ENCODE measurements at places on chromosomes 12 and 14.

- peak; percentile 97 for DNase-seq
Observed at GRCh38 chr12:66066137-66066928, 64.2 kb downstream of the LLPH start.

- DNase-seq, result peak; percentile 58
Observed at GRCh38 chr12:64633940-64634337, 23.6 kb downstream of the RASSF3 start.

- DNase-seq, result no peak
Observed at GRCh38 chr14:102969060-102969791, 46.8 kb downstream of the AMN start.

DNA sequence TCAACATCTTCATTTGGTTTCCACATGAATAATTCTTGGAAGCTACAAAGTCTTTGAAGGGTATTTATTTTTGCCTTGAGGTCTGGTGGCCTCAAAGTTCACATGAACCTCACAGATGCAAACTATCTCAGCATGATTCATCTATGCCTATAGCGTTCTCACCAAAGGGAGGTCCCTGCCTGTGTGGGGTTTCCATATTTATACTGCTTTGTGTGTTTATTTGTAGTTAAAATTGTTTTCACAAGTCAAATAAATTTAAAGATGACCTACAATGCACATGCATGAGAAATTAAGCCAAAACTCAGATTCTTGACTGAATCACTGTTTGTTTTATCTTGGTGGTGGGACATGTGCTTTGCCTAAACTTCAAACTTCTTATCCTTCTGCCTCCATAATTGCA is 176.7 kb downstream of the PPM1H start:
- no peak for DNase-seq

- DNase-seq, result peak; percentile 60
Observed at GRCh38 chr12:47636908-47637780, 68.7 kb downstream of the RPAP3 start.

- no peak for DNase-seq
Observed at GRCh38 chr14:76918256-76918781, 92.1 kb downstream of the LRRC74A start.

GRCh38 chr14:74955229-74956026 is at the start of gene PGF:
TSS of gene PGF (minus strand) at chr14:74955597. CDS start at chr14:74955242, 355 bp downstream.
- DNase-seq, result peak; percentile 24

GRCh38 chr12:106301611-106302321 is 767 bp upstream of the TCP11L2 start:
- DNase-seq, result peak; percentile 78

- no peak for DNase-seq
Observed at GRCh38 chr12:83801972-83802371, 1110.6 kb downstream of the SLC6A15 start.

DNA sequence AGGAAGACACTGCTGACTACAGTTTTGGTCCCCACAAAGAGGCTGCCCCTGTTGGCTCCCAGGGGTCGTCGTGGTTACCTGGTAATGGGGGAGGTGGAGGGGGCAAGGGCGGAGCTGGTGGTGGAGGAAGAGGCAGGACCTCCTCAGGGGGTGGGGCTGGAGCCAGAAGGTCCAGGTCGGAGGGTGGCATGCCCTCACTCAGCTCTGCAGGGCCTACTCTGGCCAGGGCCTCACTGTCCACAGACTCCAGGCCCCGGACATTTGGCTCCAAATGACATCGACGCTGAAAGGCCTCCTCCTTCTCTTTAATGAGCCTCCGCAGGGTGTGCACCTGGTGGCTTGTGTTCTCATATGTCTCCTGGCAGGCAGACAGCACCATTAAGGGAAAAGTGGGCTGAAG is 28.5 kb downstream of the PRPF40B start:
- DNase-seq, result no peak

DNA sequence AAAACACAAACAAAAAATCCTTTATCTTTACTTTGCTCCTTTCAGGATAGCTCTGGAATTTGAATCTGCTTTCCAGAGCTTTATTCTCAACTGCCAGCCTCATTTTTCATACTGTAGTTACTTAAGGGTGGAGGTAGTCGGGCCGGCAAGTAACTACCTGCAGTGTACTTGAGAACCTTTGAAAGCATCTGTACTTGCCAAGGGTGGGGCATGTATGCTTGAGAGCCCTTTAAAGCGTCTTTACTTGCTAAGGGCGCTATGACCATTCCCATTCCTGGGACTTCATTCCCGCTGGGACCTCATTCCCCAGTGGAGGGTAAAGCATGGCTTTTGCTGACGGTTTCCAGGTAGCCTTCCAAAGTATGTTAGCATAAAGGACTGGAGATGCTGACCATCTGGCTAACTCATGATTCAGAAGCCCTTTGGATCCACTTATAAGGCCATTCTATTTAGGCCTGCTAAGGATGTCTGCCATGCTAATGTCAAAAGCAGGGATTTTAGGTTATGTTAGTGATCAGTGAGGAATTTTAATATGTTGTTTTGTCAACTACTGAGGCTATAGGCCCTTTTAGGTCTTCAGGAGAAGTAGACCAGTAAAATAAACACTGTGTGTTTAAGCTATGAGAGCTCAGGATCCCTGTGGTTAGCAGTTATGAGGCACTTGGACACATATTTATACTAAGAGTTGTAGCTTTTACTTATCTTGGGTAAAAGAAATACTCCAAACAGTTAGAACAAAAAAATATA is 74.9 kb downstream of the CRADD start:
- peak; percentile 49 for DNase-seq

- DNase-seq, result no peak
Observed at GRCh38 chr12:123041042-123041531, 60.6 kb downstream of the ARL6IP4 start.

GRCh38 chr14:50362764-50363713 is 33.6 kb downstream of the CDKL1 start:
- DNase-seq, result no peak

GRCh38 chr14:65772921-65773574 is 360.5 kb downstream of the FUT8 start:
- DNase-seq, result no peak

- no peak for DNase-seq
Observed at GRCh38 chr12:117890137-117890536, 78.7 kb downstream of the KSR2 start.

GRCh38 chr12:93184672-93185368 is 192.9 kb upstream of the NUDT4 start:
- no peak for DNase-seq

GRCh38 chr14:105255021-105255507 is 6.7 kb downstream of the BTBD6 start:
- no peak for DNase-seq

DNA sequence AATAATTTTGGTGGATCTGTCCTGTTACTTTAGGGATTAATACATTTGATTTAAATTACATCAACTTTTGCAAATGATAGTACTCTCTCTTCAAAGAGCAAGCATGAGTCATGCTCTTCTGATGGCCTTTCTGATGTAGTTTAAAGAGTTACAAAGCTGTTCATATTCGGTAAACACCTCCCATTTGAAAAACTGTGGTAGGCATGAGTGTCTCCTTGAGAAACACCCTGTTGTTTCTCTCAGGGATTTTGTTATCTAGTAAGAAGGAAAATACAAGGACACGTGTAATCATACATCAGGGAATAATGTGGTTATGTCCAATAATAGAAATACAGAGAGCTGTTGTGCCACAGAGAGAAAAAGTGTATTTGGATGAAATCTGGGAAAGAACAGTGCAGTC is 53.3 kb upstream of the E2F7 start:
- DNase-seq, result no peak

DNA sequence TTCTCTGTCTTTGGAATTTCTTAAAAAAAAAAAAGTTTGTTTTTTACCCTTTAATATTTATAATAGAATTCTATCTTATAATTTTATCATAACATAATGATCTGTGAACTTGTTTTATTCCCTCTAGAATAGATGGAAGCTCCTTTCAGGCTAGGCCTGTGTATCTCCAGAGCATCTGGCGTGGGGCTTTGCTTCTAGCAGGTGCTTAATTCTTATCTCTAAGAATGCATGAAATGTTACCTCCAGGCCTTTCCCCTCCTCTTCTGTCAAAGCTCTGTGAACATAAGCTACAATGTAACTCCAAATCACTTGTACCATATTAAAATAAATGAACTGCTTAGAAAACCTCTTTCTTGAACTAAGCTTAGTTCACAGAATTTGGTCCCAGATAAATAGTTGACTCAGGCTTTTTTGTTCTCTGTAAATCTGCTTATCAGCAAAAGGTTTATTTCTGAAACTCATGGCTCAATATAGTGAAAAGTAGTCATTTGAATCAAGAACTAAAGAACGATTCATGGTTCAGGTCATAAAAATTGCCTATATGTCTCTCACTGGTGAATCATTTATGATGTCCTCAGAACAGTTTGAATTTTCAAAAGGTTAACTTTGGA is 407.1 kb downstream of the TRHDE start:
- no peak for DNase-seq

- no peak for DNase-seq
Observed at GRCh38 chr12:87270919-87271318, 758.3 kb downstream of the C12orf50 start.

- no peak for DNase-seq
Observed at GRCh38 chr14:58278177-58278576, 20.2 kb upstream of the ARID4A start.

DNA sequence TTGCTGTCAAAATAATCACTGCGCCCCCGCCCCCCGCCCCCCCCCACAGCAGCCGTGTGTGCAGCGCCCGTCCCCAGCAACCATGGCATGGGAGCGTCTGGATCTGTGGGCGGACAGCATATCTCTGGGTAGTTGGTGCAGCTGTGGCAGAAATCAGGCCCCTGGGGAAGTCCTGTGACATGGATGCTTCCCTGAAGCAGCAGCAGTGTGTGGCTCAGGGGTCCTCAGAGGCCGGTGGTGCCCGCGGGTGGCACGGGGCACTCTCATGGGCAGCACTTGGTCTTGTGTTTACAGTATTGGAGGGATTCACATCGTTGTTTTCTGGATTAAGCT is 19.2 kb downstream of the XRCC3 start:
- no peak for DNase-seq

GRCh38 chr12:110330544-110330943 is 49.5 kb downstream of the ATP2A2 start:
- DNase-seq, result no peak

DNA sequence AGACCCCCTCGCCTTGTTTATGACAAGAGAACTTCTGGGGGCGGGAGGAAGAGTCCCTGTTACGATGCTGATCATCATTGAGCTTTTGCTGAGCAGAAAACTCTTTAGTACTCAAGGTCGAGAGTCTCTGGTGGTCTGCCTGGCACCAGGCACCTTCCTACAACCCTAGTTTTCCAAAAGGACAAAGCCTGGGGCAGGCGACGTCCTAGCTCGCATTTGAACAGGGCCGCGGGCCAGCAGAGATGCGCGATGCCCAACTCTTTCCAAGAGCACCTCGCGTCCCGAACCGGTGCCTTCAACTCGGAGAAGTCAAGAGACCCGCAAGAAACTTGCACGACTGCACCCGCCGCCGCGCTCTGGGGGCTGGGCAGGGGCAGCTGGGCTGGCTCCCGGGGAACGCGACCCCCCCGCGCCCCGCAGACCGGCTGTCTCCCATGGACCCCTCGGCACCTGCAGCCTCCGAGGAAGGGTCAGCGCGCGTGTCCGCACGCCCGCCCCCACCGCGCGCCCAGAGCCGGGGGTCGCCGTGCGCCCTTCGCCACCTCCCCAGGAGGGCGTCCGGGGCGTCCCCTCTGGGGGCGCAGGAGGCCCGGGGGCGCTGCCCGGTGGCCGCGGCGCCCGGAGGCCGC is 377 bp upstream of the BCL7A start:
- no peak for DNase-seq

DNA sequence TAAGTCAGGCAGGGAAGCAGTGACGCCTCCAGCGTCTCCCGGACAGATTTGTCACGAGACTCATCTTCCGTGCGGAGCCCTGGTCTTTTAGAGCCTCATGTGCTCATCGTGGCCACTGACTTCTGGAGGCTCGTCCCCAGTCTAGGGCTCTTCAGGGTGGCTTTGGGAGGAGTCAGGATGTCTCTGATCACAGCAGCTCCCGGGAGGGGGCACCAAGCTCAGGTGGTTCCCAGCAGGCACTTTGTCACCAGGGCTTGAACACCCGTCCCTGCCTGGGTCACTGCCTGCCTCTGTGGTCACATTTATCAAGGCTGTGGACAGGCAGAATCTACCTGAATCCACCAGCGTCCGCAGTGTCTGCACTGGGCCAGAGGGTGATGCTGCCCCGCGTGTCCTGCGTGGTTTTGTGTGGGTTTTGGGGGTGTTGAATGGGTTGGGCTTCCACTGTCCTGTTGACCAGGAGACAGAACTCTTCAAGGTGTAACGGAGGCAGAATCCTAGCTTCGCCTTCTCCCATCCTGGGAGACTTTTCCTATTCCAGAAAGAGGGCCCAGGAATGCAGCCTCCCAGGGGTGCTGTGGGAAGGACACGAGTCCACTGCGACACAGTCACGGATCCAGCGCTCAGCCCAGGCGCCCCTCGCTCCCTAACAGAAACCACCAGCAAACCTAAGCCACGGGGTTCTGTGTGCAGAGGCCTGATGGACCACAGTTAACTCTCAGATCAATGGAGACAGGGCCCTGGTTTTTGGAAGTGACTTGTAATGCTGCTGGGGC is 132.3 kb downstream of the ADGRD1 start:
- no peak for DNase-seq

DNA sequence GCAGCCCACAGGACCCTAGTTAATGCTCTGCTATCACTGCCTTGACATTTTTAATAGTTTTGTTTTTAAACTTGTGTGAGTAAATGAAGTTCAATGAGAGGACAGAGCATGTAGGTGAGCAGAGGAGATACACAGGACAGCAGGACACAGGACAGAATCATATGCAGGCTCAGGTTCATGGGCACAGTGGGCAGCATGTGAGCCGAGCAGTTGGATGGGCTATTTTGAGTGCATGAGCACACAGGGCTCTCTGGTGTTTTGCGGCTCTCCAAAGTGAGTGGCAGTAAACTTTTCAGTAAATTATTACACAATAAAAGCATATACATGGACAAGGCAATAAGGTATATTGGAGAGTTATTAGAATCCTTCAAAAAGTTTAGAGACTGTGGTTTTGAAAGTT is 189.7 kb upstream of the OR4E1 start:
- DNase-seq, result no peak

DNA sequence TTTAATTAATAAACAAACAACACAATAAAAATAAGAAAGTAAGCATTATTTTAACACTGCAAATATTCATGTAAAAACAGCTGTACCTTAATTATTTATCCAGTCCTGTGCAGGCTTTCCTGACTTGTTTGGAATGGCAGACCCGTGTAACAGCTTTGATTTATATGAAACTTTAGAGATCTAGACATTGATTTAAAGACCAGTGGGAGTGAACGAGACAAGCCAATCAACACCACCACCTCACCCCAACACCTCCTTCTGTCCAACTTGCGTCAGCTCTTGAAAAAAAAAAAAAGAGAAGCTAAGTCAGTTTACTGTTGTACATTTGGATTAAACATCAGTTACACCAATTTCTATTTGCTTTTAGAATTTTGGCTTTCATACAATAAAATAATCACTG is 22.3 kb downstream of the SLC38A4 start:
- no peak for DNase-seq

DNA sequence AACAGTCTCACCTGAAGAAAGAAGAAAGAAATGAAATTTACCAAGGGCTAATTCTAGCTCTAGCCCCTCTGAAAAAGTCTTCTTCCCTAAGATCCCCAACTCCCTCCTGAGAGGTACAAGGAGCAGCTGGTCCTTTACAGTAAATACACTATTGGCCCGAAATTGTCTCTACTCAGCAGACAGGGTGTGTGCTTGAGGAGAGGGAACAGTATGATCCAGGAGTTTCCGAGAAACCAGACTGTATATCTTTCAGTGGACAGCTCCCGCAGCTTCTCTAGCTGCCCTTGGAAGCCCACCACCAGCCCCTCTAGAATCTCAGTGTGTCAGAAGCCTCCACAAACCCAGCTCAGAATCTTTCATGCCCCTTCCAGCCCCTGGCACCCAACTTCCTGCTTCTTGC is 8.1 kb downstream of the GPR84 start:
- no peak for DNase-seq

GRCh38 chr14:52235434-52235833 is 32.1 kb upstream of the PTGDR start:
- no peak for DNase-seq

All from H4 (cell line).